ENCODE measurements at places on chromosomes 12 and 14.

- DNase-seq, result no peak
Measured at GRCh38 chr14:71508901-71509300, 423.3 kb upstream of the RGS6 start.

GRCh38 chr14:37091651-37092050 lies 80.8 kb downstream of the SLC25A21 start:
- DNase-seq, result no peak

GRCh38 chr12:1930803-1931597 lies 12.5 kb upstream of the CACNA2D4 start:
- DNase-seq, result no peak

GRCh38 chr14:63893701-63894458 lies 41.1 kb downstream of the SYNE2 start:
- DNase-seq, result peak; percentile 90

GRCh38 chr12:3341594-3341993 lies 149.4 kb upstream of the PRMT8 start:
- DNase-seq, result no peak

GRCh38 chr12:52005903-52006703 lies 643 bp upstream of the TAMALIN start:
- DNase-seq, result no peak
